ENCODE measurements at places on chromosomes 5 and 9. TPM values are rescaled to one million over a fixed set of nuclear protein-coding genes. Genes with fewer than 3 reads are reported as not detected.

DNA sequence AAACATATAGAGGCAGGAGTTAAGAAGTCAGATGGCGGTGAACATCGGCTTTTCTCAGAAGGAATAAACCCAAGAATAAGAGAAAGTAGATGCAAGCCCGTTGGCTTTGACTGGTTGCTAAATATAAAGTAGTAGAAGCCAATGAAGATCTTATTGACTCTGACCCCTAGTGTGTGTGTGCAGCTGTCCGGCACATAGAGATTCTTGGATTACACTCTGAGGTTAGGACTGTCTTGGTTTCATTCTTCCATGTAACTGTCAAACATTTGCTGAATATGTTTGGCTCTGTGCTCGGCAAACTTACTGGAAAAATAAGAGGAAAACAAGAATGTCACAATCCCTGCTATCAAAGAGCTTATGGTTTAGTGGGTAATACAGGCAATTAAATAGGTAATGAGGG lies 54.9 kb downstream of the ASTN2 start:
- DNase-seq = no peak

The TSSK1B gene
- not detected for total RNA-seq

GRCh38 chr5:34022121-34022705 lies 14.4 kb upstream of the AMACR start:
- DNase-seq = no peak

DNA sequence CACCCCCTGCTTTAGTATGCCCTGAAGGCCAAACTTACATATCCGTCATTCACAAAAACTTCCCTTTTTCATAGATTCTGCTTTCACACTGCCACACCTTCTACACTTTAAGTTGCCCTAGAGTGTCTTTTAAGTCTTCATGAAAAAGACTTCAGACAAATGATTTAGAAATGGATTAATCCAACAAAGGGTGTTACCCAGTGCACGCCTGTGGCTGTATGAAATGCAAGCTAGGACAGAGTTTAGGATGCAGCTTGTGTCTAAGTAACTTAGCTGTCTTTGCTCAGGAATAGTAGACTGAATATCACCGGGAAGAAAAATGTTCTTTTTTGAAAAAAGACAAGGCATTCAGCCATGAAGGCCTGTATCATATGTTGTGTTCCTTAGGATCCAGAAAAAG lies 210.0 kb downstream of the MPDZ start:
- DNase-seq = no peak

- no peak for DNase-seq
Observed at GRCh38 chr9:80792726-80793125, 896.6 kb downstream of the TLE1 start.

The CCL27 gene
- 0.24 TPM for total RNA-seq

The FGFR4 gene
- 3.5 TPM for total RNA-seq

- DNase-seq = no peak
Observed at GRCh38 chr5:158064334-158065123, 205.6 kb upstream of the CLINT1 start.

The LHX3 gene
- 0.11 TPM for total RNA-seq

The MYMK gene
- total RNA-seq = not detected

The MIER3 gene
- total RNA-seq = 21.9 TPM

DNA sequence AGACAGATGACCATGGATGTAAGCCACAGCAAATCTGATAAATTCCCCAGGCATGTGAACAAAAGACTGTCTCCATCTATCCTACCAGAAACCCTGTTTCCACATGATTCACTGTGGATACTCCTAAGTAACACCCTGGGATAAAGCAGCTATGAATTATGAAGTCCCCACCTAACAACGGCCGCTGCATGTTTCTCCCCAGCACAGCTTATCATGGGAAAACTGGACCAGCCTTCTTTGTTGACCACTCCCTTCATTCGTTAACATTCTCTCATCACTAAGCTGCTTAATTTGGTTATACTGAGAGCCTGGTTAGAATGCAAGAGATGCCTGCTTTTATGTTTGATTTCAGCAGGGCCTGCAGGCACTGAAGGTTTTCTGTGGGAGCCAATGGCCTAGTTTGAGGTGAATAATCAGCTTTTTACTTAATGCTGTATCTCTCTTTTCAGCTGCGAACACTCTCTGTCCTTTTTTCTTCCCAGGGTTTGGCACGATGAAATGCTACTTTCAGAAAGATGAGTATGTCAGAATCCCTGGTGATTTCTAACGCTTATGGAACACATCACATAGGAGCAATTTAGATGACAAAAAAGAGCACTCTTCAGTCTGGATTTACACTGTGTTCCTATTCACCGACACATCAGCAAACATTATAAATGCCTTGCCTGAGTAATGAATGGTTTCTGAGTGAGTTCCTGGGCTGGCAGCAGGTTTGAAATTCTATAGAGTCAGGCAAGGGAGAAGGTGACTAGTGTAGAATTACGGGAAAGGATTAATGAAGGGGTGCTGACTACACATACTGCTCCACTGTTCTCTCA lies 318.4 kb upstream of the ZNF608 start:
- DNase-seq = no peak

- DNase-seq = no peak
Observed at GRCh38 chr9:2495221-2496005, 126.2 kb upstream of the VLDLR start.

- DNase-seq = no peak
Observed at GRCh38 chr5:128774605-128775004, 190.7 kb upstream of the SLC27A6 start.

GRCh38 chr5:147966829-147967228 lies 60.5 kb upstream of the C5orf46 start:
- DNase-seq = no peak
